ENCODE measurements at places on chromosomes 7 and 10.

DNA sequence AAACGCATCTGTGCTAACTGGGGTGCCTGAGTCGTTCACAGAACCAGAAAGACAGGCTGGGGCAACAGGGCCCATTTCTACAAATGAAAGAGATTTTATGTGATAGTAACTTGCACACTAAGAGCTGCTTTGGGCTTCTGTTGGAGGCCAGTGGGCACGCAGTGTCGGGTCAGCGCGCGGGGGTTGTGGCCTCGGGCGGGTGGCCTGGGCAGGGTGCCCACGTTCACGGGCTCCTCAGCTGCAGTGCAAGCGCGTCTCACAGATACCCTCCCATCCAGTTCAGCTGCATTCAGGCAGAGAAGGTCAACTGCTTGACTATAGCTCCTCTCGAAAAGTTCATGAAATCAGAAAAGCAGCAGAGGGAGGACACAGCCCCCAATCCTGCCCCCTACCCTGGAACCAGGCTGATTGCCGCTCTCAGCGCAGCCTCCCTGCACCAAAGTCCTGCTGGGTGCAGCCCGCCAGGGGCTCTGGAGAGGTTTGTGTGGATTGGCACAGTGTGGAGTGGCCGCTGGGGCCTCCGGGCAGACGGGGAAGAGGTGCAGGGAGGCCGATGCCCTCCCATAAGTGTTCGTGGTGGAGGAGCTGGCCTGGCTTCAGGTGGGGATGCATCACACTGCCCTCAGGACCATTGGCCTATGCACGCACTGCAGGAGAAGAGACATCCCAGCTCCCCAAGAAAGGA, 582.8 kb downstream of the TCERG1L start:
- no peak for DNase-seq

DNA sequence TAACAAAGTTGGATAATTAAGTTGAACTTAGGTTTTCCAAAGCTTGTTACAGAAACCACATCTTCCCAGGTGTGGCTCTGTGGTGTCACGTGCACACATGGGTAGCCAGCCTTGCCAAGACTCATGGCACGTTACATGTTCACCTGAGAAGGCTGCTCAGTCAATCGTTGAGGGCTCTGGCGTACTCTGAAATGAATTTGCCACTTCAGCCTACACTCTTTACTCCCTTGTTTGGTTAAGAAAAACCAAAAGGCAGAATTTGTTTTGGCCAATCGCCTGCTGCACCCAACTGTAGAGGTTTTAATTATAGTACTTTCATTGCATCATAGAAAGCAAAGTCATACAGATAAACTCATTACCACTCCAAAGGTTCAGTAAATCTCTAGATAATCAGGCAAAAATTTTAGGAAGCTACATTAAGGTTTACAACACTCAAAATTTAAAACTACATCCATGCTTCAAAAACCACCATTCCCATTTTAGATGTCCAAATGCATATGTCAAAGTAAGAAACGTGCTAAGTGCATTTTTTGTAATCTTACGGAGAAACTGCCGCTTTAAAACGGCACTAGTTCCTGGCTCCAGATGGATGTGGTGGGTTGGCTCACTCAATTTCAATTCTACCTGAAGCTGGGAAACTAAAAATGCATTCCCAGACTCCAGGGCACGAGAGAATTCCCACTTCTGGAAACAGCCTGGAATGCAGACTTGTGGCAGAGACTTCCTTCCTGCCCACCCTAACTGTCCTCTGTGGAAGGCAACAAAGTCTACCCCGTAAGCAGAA, 88.4 kb downstream of the DIP2C start:
- no peak for DNase-seq

GRCh38 chr10:24561453-24561852, 162.2 kb downstream of the ARHGAP21 start:
- DNase-seq, result no peak

DNA sequence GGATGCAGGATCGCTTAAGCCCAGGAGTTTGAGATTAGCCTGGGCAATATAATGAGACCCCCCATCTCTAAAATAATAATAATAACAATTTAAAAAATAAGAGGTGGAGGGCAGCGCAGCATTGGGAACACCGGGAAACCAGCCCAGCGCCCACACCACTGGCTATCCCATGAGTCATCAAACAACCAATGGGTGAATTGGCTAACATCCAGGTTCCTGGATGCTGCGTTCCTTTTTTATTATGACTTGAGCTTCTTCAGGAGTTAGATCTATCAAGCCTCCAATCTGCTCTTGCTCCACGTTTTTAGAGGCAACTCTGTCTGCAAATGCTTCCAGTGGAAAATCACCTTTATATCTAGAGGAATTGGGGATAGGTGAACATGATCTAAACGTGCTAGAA, 10.0 kb upstream of the LRRC4 start:
- DNase-seq, result no peak
